ENCODE measurements at places on chromosomes 12 and 14. TPM values are rescaled to one million over a fixed set of nuclear protein-coding genes. Genes with fewer than 3 reads are reported as not detected.

The CLEC12A gene
- not detected for total RNA-seq

The KIF5A gene
- under 0.01 TPM for total RNA-seq

The LACRT gene
- not detected for total RNA-seq

The CAPZA3 gene
- not detected for total RNA-seq

The CCDC175 gene
- not detected for total RNA-seq
